ENCODE measurements at places on chromosomes 12 and 14.

DNA sequence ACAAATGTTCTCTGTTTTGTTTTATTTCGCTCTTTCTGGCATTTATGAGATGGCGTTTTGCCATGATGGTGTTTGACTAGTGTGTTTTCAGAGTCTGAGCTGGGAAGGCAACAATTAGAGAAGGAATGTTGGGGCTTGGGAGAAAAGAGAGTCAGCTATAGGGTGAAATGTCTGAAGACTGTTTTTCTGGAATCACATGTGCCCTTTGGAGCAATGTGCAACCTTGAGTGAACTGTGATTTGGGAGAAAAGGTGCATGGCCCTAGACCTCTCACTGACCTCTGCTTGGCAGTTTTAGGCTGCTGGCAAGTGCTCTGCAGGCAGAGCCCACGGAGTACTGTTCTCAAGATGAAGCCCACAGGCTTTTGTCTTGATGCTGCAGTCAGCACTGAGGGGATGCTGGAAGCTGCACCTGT lies 379.9 kb upstream of the PDE3A start:
- no peak for DNase-seq

GRCh38 chr14:52078095-52078531 lies 9.3 kb upstream of the NID2 start:
- DNase-seq = no peak

- DNase-seq = no peak
Observed at GRCh38 chr12:107360482-107360881, 267.1 kb upstream of the CRY1 start.

GRCh38 chr12:9736936-9737705 lies 4.2 kb upstream of the CLECL1 start:
- no peak for DNase-seq

- DNase-seq = no peak
Observed at GRCh38 chr14:34277191-34277590, 184.8 kb downstream of the SPTSSA start.

DNA sequence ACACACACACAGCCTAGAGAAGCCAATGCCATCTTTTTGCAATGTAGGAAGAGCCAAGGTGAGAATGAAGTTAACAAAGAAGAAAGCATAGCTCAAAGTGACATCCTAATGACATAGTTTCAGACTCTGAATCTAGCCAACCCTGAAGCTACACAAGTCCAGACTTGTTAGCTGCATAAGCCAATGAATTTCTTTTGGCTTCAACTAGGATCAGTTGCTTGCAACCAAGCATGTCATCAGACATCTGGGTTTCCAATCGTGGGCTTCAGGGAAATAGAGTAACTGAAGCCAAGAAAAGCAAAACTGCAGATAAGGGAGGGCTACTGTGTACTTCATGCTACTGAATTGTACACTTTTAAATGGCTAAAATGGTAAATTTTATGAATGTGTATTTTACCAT lies 4.4 kb upstream of the GPHN start:
- no peak for DNase-seq

- peak; percentile 45 for DNase-seq
Observed at GRCh38 chr14:94036313-94037167, 10.4 kb downstream of the OTUB2 start.

DNA sequence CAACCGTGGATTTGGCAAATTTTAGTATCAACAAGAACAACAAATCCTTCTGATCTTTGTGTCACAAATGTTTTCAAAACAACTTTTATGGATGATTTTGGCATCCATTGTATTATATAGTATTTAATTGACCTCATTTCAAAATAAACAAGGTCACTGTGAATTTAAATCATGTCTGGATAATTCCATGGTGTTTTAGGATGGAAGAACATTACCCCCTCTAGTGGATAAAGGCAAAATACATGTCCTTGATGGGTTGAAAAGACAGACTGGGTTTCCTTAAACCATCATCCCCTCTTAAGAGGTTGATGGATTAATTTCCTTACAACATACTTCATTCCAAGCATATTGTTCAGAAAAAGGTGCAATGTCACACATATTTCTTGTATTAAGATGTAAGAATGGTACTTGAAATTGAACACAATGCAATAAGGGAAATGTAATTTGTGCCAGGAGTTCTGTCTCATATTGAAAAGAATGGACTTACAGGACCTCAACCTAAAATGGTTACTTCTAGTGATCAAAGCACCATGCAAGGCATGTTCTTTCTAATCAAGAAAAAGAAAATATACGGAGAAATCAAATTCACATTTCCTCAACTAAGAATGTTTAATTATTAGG lies 352.0 kb downstream of the BCAT1 start:
- no peak for DNase-seq

DNA sequence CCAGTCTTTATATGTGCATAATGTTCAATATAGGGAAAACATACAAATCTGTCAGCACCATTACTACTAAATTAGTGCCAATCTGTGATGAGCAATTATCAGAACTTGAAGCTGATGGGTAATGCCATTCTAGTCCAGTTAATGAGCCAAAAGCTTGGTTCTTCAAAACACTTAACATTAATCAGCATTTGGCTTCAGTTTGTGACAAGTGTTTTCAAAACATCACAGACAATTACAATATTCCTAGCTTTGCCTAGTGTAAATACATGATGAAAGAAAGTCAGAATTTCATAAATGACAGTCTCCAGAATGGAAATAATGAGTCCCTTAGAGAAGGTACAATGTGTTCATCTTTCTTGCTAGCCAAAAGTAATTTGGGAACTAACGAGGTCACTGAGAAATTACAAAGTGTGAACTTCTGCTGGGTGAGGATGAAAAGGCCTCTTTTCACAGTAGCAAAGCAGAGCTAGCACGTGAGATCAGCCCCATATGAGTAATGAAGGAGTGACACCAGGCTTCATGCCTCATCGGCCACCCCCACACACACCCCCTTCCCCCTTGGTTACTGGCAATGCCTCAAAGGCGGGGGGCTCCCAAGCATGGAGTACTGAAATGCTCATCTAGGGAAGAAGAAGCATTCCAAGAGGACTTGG lies 180.6 kb upstream of the EEA1 start:
- peak; percentile 45 for DNase-seq

- DNase-seq = no peak
Observed at GRCh38 chr12:22577667-22578066, 33.3 kb upstream of the C2CD5 start.

DNA sequence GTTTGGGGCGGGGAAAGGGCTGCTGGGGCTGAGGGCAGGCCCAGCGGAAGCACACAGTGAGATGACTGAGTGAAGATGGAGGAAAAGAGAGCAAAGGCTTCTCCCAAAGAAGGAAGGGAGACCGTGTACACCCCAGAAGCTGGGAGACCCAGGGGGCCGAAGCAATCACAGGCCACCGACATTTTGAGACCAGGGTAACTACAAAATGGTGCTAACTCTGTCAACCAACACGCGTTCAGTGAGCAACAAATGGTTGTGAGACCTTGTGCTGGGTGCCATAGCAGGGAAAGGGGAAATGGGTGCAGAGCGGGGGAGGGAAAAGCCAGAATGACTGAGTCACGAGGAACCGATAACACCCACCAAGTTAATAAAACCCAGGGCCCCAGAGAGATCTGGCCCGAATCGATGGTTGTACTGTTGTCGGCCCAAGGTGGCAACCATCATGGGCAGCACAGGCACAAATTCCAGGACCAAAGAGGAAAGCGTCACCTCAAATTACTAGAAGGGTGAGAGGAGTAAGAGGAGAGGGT lies 50.3 kb downstream of the CDC42BPB start:
- no peak for DNase-seq

DNA sequence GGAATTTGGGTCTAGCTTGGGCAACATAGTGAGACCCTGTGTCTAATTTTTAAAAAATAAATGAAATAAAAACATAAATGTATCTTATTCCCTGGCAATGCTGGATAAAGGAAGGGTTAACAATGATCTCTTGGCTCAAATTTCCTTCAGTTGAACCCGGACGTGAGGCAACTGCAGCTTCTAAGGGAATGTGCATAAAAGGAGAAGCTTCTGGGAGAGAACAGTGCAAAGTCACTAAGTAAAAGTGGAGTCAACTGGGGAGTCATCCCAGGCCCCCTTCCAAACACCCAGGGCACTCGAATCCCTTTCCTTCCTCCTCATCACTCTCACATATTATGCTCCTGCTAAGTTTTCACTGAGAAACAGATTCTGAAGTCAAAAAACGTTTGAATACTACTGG lies 147.3 kb downstream of the PPM1H start:
- DNase-seq = no peak

DNA sequence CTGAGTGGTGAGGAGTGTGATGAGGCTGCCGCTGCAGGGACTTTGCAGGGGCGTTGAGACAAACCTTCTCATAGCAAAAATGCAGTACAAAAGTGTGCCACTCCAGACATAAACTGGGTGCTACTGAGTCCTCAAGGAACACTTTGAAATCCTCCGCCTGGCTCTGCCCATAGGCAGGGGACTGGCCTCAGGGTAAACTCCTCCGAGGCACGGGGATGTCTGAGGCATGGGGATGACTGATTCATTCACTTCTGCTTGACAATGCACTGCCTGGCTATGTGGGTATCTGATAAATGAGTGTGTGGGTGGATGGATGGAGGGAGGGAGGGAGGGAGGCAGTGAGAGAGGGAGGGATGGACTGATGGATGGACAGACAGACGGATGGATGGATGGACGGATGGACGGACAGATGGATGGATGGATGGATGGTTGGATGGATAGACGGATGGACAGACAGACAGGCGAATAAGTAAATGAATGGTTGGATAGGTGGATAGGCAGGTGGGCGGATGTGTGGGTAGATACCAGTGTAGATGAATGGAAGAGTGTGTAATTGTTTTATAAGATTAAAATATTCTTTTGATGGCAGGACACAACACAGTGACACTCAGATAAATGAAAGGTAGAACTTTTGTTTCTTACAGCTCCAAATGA lies 2.1 kb upstream of the BDKRB2 start:
- DNase-seq = no peak

DNA sequence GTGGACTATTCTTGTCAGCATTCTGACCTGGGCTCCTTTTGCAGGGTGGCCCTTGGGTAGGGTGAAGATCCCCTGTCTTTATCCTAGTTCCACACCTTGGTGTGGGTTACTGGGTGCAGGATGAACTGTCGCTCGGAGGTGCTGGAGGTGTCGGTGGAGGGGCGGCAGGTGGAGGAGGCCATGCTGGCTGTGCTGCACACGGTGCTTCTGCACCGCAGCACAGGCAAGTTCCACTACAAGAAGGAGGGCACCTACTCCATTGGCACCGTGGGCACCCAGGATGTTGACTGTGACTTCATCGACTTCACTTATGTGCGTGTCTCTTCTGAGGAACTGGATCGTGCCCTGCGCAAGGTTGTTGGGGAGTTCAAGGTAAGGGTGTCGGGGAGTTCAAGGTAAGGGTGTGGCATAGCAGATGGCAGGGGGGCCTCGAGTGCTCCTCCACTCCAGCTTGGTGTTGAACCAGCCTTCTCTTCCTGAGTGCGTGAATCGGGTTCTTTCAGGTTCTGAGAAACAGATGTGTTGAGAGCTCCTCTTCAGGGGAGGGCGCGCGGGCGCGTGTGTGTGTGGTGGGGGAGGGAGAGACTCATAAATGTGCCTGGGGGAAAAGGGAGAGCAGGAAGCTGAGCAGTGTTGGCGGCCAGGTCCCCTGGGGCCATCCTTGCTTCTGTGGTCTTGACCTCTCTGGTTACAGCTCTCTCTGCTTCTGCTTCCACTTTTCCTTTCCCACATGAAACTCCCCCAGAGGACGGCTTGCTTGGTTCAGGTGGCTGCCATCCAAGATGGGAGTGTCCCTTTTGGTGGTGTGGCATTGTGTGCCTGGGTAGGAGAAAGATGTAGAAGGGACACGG lies 4.0 kb downstream of the ATG101 start:
- DNase-seq = no peak

DNA sequence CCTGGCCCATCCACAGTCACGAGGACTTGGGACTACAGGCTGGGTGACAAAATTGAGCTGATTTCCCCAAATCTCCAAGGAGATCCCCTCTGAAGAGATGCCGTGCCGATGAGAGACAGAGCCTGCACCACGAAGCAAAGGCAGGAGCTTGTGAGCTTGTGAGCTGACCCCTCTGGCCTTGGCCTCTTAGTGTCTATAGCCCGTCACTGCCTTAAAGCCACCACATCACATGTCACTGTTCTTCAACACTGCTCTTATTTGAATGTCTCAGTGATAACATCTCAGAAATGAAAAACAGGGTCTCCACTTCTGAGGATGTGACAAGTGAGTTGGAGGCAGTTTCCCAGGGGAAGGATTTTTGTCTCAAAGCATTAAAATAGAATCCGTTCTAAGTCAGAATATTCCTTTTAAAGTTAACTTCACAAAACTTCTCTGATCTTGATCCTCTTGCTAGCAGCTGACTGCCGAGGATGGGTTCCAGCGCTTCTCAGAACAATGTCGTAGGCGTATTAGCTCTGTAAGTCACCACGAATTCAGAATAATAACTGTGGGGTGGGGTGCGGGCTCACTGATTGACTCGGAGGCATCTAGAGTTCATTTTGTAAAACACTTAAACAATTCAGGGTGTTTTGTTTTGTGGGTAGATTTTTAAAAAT lies 37.5 kb downstream of the CHST11 start:
- DNase-seq = peak; percentile 76

GRCh38 chr12:95435355-95435754 lies 38.6 kb upstream of the METAP2 start:
- DNase-seq = no peak

DNA sequence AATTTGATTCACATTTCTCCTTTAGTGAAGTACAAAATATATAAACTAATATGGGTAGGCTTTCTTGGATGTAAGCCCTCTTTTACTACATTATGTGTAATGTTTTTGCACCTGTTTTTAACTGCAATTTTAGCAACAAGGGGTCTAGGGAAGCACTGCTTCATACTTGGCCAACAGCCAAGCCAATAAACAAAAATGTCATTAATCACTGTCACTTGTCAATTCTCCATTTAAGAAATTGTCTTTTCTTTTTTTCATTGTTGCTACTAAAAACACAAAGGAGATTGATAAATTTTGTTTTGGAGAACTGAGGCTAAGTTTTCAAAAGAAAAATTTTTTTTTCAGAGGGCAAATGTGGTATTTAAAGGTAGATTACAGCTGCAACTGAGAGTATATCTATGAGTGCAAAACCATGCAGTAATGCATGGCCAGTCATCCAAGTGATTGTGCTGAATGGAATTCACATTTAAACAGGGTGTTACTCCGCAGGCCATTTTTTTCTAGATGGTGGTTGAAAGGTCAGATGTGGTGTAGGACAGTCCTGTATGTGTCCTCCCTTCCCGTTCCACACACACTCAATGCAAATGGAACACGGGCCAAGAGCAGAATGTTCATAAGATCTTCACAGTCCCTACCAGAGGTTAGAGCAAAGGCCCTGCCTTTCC lies 503.0 kb upstream of the LMO3 start:
- no peak for DNase-seq

- DNase-seq = no peak
Observed at GRCh38 chr12:15897433-15897832, 13.7 kb upstream of the DERA start.

GRCh38 chr14:51121096-51121495 lies 26.2 kb upstream of the TRIM9 start:
- DNase-seq = no peak

GRCh38 chr12:34287437-34287836 lies 265.1 kb downstream of the ALG10 start:
- no peak for DNase-seq
